ACHN (cell line): ENCODE measurements at places on chromosomes 6 and 20.

DNA sequence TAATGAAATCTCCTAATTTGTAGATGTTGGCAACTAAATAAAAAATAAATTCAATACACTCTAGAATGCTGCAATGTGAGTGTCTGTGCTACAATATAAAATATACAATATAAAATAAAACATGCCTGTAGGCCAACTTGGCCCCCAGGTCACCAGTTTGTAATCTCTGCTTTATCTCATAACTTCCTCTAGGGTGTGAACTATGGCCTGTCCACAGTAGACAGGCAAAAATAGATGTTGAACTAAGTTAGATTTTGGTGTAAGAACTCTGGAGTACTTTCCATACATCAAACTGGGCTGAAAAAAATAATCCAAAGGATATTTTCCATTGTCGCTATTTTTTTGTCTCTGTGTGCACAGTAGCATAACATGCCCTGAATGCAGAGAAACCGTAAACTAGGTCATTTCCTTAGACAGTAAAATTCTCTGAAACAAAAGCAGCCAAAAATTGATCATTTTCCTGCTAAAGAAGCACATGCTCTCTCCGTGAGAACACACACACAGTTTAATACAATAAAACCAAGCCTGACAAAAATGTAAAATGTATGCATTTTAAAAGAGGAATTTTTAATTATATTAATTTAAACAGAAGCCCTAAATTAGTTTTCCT, 98.5 kb upstream of the ZFP64 start:
- DNase-seq, result no peak

GRCh38 chr6:105560611-105561066, 157.8 kb upstream of the PREP start:
- DNase-seq, result no peak

DNA sequence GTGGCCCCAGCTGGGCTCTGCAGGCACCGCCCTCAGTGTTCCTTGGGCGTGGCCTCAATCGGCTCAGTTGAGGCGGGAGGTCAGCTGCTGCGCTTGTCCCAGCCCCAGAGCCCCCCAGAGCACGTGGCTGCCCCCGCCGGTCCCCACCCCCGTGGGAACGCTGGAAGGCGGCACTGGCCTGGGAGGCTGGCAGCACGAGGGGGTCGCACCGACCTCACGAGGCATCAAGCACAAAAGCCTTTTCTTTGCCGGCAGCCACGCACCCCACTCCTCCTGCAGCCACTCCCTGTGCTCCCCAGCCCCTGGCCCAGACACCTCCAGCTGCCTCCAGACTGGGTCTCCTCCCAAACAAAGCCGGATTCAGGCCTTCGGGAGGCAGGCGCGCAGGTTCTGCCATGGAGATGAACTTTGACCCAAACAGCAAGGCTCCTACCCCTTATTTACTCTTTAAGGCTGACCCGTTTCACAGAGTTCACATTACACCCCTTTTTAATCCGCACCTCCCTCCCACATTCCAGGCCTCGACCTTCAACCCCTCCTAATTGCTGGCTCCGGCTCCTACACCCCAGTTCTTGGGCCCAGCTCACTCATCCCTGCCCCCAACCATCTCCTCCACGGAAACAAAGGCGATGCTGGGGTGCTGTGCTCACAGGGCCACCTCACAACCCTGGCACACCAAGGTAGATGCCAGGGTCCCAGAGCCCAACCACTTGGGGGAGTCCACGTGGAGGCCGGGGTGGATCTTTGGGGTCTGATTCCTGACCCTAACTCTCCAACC, 111.7 kb downstream of the NOL4L start:
- DNase-seq, result no peak

DNA sequence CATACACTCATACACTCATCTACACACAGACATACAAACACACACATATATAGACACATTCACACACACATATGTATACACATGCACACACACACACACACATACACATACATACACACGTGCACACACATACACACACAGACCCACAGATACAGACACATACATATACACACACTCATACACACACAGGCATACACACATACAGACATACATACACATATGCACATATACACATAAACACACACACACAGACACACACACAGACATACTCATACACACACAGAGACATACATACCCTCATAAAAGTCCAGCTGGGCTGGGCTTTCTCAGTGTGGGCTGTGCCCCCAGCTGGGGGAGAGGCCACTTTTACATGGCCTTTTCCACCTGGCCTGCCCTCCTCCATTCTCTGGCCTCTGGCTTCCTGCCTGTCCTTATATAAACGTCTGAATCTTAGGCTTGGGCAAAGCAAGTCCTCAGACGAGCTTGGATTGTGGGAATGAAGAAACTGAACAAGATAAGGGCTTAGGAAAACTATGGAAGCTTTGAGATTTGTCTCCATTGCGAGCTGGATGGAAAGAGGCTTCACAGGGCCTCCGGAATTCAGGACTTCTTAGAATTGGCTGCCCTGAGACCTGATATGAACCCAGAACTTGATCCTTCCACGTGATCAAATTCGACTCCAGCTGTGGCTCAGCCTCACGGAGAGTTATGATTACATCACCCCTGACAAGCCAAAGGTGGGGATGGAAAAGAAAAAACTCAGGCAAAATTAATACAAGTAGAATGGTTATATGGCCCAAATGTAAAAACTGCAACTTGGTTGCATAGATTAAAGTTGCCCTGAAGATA, 22.5 kb upstream of the CST3 start:
- no peak for DNase-seq

DNA sequence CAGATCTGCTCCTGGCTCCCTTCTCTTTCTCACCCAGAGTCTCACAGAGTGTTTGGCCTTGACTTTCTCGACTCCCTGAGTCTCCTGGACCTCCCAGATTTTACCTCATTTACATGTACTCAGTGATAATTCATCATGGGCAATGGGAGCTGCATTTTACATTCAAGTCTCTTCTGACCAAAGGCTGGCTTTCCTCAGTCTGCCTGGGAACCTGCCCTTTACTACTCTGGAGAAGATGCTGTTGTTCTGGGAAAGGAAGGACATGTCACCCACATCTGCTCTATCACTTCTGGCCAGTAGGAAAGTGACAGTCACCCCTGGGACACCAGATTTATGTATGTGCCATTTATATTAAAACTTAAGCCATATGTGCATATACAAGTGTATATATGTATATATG, 7.4 kb downstream of the LRRN4 start:
- DNase-seq, result no peak

DNA sequence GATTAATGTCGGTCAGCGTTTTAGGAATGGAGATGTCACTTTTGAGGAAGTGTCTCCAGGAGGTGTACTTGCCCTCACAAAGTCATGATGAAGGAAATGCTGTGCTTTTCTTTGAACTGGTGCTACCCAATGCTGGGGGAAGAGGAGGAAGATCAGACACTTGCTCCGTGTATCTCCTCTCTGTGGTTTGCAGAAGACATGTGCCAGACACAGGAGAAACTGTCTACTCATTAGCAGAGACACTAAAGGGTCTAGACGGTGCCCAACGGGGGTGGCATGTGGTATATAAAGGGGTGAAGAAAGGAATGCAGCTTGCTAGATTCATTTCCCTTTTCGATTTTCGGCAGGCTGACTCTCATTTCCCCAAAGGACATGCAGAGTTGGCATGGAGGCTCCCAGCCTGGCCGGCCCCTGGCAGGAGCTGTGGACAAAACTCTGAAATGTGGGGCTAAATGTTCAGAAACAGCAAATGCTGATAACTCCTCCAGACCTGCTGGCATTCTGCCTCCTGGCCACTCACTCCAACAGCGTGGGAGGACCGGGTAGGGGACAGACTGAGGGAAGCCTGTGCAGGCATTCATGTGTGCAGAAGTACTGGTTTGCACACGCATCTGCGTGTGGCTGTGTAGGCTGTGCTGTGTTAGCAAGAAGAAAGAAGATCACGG, 59.6 kb upstream of the QKI start:
- no peak for DNase-seq

GRCh38 chr6:150604467-150604866, 4.8 kb downstream of the PLEKHG1 start:
- no peak for DNase-seq

DNA sequence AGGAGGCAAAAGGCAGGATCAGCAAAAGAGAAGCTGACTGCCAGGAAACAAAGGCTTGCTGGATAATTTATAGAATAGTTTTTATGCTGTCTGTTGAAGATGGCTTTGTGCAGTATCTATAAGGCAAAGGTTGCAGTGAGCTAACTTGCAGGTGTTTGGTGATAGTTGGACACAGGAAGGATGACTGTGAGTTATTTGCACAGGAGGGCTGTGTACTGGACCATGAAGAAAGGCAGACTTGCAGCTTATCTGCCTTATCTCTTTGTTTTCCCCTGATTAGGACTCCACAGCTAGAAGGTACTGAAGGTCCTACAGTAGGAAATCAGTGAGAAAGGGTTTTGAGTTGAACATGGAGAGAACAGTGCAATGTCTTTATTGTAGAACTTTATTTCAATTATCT, 2.1 kb downstream of the BTN1A1 start:
- DNase-seq, result peak; percentile 8

DNA sequence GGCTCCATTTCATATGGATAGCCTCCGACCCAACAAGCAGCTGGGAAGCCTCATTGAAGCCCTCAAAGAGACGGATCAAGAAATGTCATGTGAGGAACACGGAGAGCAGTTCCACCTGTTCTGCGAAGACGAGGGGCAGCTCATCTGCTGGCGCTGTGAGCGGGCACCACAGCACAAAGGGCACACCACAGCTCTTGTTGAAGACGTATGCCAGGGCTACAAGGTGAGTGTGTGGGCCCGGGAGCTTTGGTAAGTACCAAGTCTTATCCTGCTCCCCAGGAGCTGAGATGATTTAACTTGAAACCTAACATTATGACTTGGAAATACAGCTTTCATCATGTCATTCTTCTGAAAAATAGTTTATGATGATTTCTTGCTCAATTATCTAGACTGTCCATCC, 4.1 kb downstream of the TRIM38 start:
- no peak for DNase-seq

DNA sequence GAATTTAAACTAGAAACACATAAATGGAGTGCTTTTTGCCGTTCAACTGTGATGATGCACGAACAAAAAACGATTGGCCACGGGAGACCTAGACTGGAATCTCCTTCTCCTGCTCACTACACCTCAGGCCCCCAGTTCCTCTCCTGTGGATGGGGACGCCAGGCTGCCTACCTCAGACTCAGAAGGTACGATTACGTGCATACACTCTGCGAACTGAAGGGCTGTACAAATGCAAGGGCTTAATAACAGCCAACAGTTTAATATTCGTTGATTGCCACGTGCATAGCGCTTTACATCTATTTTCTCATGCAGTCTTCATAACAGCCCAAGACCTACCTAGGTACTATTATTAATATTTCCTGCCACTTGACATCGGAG, 495 bp upstream of the ARMC2 start:
- no peak for DNase-seq

DNA sequence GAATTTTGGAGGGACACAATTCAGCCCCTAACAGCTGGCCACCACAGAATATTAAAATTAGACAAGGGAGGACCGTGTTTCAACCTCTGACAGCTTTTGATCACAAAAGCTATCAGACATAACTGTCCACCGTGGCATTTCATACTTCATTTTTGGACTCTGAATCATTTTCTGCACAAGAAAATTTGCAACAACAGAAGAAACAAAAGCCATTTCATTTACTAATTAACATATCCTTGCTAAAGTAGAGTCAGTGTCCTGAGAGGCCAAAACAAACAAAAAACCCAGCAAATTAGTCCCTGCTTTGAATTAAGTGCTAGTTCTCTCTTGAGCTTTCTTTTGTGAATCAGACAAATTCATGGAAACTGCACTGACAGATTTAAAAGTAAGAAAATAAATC, 17.6 kb upstream of the COL12A1 start:
- DNase-seq, result no peak

DNA sequence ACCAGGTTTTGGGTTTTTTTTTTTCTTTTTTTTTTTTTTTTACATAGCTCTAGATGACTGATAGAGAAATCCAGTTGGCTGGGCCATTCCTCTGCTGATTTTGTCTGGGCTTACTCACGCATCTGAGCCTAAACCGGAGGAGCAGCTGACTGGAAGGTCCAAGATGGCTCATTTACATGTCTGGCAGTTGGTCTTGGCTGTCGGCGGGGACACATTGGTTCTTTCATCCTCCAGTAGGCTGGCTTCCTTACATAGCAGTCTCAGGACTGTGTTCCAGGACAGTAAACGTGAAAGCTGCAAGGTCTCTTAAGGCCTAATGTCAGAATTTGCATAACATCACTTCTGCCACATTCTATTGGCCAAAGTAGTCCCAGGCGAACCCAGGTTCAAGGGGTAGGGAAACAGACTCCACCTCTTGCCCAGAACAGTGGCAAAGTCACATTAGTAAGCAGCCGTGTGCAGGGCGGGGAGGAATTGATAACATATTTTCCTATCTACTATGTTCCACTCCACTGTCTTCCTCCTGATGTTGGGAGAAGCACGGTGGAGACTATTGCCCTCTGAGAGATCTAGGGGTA, 87.0 kb downstream of the CDH22 start:
- no peak for DNase-seq

- DNase-seq, result no peak
Measured at GRCh38 chr6:40541556-40542174, 45.5 kb downstream of the LRFN2 start.

GRCh38 chr20:61697666-61698597, 367.7 kb downstream of the TAF4 start:
- DNase-seq, result no peak

DNA sequence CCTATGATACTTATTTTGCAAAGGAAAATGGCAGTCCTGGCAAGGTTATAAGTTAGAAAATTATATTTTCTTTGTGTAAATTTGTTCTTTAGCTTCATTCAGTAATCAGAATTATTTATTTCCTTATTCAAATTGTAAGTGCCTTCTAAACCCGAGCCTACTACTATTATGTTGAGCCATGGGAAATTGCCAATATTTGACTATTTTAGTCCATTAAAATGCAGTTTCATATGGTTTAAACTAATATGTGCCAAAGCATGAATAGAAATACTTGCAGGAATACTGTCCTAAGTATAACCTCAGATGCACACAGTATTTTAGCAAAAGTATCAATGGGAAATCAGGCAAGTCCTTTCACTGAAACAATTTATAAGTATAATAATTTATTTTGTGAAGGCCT, 228.4 kb downstream of the LAMA2 start:
- no peak for DNase-seq

GRCh38 chr20:38520261-38520660, 47.6 kb downstream of the RALGAPB start:
- no peak for DNase-seq

GRCh38 chr6:122268394-122268793, 131.1 kb upstream of the HSF2 start:
- no peak for DNase-seq

- peak; percentile 84 for DNase-seq
Measured at GRCh38 chr6:152094992-152095592, 287.6 kb downstream of the ESR1 start.

DNA sequence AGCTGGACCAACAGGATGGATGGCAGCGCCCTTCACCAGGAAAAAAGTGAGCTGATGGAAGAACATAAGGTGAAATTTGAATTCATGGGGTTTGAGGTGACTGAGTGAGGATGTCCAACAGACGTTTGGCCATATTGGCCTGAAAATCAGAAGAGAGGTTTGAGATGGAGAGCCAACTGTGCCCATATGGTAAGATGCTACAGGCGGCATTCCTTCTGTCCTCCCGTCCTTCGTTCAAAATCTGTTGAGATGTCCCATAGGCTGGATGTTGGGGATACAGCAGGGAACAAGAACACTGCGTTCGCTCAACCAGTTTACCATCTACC, 468 bp upstream of the CMTR1 start:
- no peak for DNase-seq
